ENCODE measurements at places on chromosomes 4 and X.

- no peak for DNase-seq
Measured at GRCh38 chr4:110869862-110870572, 247.1 kb upstream of the PITX2 start.

- DNase-seq = no peak
Measured at GRCh38 chrX:49704691-49705404, 9.1 kb upstream of the PAGE1 start.

GRCh38 chr4:170270628-170271027, 180.9 kb upstream of the AADAT start:
- DNase-seq = no peak

DNA sequence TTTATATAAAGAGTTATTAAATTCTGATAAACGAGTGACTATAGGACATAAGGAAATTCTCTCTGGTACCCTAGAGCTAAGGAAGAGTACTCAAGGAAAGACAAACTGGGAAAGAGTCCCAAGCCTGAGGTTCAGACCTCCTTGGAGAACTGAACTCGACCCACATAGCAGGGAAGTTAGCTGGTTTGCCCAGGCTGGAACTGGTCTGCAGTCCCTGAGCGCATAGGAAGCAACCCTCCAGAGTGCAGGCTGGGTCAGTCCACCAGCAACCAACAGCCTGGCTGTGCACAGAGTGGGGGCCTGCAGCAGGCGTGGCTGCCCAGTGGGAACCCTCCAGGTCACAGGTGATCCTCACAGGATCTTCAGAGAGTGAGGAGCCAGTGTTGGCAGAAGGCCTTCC, 114.1 kb downstream of the SOWAHB start:
- no peak for DNase-seq

GRCh38 chr4:82998898-82999297, 11.7 kb downstream of the LIN54 start:
- DNase-seq = no peak

- no peak for DNase-seq
Measured at GRCh38 chr4:25500626-25501316, 123.7 kb downstream of the ANAPC4 start.

DNA sequence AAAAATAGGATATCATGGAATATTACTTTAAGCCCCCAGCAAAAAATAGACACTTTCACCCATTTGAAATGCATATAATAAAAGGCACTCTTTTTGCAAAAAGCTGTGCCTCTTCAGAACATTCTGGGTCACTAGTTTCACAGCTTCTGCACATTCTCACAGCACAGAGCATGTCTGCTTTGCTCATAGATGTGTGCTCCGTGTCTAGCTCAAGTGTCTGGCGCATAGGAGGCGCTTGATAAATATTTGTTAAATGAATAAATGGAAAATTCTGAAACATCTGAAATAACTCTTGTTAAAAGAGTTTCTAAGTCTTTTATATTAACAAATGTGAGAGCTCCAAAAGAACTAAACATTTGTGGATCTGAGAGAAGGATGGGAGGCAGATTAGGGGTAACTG, 275.2 kb downstream of the PTTG2 start:
- no peak for DNase-seq

GRCh38 chrX:71095033-71095432, 618 bp upstream of the FOXO4 start:
- DNase-seq = no peak

DNA sequence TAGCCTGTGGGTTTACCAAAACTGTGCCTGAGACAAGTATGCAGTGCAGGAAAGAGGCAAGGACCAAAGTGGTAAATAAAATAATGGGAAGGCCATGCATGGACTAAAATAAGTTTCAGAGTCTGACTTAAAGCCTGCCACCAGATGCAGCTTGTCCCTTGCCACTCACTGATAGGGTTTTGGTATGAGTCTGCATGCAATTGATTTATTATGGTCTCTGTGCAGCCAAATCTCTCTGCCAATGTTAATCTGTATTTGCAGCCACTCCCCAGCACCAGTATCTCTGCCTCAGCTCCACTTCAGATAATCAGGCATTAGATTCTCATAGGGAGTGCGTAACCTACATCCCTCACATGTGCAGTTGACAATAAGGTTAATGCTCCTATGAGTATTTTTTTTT, 5.5 kb upstream of the FGF2 start:
- DNase-seq = no peak

DNA sequence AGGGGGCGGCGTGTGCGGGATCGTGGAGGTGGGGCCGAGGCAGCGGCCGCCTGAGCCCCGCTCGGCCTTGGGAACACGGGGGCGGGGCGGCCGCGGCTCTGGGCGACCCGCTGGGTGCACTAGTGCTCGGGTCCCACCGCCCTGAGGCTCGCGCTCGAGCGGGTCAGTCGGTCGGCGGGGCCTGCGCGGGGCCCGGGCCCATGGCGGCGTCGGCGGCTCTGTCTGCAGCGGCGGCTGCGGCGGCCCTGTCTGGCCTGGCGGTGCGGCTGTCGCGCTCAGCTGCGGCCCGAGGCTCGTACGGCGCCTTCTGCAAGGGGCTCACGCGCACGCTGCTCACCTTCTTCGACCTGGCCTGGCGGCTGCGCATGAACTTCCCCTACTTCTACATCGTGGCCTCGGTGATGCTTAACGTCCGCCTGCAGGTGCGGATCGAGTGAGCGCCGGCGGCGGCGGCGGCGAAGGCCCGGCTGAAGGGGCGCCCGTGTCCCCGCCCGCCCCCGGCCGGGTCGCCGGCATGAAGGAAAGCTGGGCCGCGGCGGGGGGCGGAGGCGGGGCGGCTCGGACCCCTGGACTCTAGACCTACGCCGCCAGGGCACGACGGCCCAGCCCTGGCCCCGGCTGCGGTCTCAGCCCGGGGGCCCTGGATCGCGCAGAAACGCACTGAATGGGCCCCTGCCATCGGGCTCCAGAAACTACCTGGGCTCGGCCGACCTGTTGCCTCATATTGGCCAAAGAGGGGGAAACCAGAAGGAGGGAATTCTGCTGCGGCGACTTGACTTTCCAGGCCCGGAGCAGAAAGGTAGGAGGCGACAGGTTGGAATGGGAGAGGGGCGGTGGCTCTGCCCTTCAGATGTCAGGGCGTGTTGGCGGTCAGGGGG, at the start of gene SMIM10L2A:
Gene SMIM10L2A (plus strand): TSS at position 13 of the 878 bp plus-strand sequence. CDS start 188 bp downstream, at position 201.
- DNase-seq = no peak

GRCh38 chrX:104660092-104660491, 94.1 kb downstream of the IL1RAPL2 start:
- no peak for DNase-seq

Data from left colon (tissue), 2 donors.